ENCODE measurements at places on chromosomes 5 and 9.
A peak's percentile ranks its signal among the peaks of the same experiment; 100 is the strongest.

- no peak for DNase-seq
Measured at GRCh38 chr9:129619787-129620668, 873 bp downstream of the C9orf50 start.

DNA sequence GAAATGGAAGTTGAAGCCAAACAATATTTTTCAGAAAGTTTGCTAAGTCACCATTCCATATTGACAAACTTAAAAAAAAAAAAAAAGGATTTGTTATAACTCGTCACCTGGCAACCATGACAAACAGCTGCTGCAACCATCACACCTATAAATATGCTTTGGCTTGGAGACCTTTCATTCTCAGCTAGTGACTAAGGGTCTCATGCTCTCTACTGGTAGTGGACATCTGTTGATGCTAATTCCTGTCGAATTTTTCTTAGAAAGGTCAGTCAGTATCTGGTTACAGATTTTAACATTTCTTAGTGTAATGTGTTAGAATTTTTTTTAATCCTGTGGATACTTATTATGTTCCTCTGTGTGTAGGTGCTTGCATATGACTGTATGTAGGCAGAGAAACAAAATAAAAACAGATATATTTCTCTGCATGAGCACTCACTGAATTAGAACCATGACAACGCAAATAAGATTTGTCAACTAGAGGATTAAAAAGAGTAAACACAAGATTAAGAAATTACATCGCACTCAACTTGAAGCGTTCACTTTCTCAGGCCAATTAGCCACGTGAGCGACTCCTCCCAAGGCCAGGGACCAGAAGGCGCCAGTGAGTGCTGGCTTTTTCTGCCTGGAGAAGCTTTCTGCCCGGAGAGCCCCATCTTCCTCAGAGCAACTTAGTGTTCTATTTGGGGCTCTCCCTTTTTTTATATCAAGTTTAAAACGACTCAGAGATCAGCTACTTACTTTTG, 27.0 kb upstream of the ZNF622 start:
- DNase-seq: no peak

DNA sequence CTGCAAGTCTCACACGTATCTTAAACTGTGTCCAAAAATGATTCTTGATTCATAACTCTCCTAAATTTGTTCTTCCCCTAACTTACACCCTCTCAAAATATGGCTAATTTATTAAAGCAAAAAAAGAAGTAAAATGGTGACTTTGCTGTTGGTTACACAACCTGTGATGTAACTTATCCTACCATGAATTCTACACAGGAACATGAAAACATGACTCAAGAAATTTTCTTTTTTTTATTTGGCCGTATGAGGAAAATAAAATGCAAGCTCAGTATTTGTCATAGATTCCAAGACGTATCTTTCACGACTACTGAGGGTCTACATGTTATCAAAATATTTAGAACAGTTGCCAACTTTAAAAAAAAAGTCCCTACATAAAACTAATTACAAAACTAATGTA, 9.2 kb downstream of the LIFR start:
- no peak for DNase-seq

- no peak for DNase-seq
Measured at GRCh38 chr5:59615272-59615671, 278.3 kb downstream of the PDE4D start.

GRCh38 chr9:121662359-121662758, 10.9 kb downstream of the DAB2IP start:
- no peak for DNase-seq

- DNase-seq: no peak
Measured at GRCh38 chr5:178469975-178470759, 120.0 kb downstream of the COL23A1 start.

DNA sequence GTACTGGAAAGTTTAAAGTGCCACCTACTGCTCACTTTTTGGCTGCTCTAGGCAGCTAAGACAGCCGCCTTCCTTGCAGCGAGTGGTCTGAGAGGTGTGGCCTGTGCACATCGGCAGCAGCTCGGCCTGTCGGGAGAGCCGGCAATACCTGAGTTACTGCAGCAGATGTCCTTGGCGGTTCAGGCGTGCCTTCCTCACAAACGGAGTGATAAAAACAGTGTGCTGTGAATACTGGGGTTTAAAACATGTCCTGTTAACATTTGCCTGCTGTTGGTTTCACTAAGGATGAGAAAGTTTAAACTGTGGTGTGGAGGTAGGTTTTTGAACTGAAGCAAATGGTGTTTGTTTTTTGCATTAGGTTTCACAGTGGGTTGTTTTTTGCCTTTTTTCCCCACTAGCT, 12.9 kb downstream of the TRAF2 start:
- peak; percentile 48 for DNase-seq

DNA sequence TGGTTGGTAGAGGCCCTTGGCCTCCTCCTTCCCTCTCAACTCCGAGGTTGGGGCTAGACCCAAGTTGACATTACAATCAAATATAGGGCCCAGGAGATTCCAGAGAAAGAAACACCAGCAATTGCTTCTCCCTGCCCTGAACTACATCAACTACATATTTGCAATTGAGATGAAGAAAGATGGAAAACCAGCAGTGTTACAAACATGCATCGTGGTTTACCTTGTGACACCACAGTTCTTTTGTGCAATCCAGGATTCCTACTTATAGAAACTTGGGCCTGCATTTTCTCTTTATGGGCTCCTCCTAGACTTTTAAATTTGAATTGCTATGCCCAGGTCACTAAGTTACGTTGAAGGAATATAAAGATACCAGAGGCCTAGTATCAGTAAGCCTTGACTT, 126.7 kb downstream of the DCP2 start:
- DNase-seq: no peak

- DNase-seq: peak; percentile 43
Measured at GRCh38 chr9:124441291-124441690, 9.0 kb upstream of the ADGRD2 start.

DNA sequence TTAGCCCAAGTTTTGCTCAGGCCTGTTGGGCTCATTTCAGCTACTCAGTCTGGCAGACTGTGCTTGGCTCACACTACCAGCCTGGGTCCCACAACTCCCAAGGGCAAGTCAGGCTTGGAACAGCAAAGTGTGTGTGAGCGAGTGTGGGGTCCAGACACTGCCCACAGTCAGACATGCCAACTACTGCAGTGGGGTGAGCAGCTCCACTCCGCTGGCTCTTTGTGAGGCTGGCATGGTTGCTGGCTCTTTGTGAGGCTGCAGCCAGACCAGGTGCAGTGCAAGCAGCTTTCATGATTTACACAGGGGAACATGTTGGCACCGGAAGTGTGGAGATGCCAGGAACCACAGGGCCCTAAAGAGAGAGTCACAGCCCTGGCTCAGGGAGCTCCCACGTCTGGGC, 606.7 kb upstream of the FAM174A start:
- no peak for DNase-seq

GRCh38 chr9:79377339-79377855, 194.4 kb upstream of the TLE4 start:
- no peak for DNase-seq

DNA sequence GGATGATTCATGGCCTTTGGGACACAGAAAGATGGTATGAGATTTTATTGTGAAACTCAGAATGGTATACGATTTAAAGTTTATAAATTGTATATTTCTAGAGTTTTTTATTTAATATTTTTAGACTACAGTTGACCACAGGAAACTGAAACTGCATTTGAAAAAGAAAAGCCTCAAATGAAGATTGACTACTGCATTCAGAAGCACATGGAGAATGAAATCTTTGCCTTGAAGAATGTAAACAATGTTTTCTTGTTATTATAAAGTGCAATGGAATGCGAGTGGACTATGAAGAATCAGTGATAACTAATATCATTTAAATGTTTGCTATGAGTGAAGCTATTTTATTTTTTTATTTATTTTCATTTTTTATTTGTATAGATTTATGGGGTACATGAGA, 169.1 kb upstream of the CDH18 start:
- no peak for DNase-seq

DNA sequence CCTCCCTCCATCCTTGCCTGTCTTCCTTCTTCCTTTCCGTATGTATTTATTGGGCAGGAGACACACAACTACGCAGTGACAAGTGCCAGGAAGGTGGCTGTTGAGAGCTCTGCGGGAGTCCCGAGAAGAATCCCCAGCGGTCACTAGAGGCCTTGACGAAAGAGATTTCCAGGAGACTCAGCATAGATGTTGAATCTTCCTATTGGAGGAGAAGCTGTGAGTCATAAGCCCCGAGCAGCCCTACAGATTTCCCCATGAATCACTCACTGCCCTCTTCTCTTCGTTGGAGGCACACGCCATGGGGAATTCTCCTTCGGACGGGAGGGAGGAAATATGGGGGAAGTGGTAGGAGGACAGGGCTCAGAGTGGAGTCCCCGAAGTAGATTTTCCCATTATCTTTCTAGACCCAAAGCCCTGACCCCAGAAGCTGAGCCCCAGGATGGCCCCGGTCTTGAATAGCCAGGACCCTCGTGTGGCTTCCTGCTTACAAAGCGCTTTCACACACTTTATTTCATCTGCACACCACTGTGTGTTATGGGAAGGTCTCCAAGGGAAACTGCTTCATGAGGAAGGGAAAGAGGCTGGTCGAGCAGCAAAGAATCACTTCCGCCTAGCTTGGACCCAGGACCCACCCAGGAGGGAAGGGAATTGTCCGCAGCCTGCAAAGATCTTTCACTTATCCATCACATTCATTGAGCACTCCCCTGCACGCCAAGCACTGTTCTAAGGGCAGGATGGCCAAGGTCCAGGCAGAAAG, 12.7 kb downstream of the DUSP1 start:
- DNase-seq: no peak

DNA sequence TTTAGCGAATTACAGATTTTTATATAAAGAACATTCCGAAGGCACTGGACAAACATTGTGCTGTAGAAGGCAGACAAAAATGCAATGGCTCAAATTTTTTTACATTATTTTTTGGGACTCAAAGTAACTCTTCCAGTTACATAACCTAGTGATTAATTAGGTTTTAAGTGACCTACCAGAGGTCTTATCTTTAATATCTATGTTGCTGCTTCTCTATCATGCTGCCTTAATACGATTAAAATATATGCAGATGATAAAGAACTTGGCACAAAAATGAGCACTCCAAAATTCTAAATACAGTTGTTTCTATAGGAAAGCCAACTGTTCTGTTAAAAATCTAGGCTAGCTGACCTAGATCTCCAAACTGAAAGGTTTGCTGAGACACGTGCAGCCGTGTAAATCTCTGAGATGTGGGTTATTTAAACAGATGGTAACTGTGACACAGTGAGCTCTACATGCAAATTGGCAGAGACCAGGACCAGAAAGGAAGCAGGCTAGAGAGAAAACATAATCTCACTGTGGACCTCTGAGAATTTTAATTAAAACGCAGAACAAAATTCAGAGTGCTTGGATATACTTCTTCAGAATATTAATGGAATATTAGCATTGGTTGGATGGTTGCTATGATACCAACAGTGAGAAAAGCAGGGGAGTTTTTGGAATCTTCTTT, 56.2 kb downstream of the CAMK4 start:
- DNase-seq: no peak

DNA sequence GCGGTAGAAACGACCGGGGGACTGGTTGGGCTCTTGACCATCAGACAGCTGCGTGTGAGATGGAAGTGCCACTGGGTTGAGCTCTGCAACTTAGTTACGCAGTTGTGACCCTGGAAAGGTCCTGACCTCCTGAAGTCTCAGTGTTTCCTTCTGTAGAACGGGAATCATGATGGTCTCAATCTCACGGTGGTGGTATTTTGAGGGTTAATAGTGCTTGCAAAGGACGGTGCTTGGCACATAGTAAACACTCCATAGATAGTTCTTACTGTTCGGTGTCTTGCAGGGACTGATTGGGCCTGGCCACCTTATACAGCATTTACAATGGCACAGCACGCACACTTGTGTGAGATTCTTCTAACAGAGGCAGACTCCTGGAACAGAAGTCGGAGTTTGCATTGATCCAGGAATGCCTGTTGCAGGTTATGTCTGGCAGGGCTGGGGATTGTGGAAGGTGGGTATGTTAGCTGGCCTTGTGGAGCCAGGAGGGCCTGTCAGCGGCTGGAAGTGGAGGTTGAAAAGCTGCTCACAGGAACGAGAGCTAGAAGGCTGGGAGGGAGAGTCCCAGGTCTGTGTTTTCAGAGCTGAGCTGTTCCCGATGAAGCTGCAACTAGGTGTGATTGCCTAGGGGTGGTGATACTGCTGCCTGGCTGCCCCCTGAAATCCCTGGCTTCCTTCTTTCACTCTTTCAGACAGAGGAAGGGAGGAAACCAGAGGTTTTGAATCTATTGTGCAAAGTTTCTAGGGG, 962 bp upstream of the TXN start:
- peak; percentile 48 for DNase-seq

- DNase-seq: no peak
Measured at GRCh38 chr5:180159756-180160155, 49.3 kb downstream of the RASGEF1C start.

- DNase-seq: no peak
Measured at GRCh38 chr9:115649991-115650472, 503.6 kb upstream of the PAPPA start.

DNA sequence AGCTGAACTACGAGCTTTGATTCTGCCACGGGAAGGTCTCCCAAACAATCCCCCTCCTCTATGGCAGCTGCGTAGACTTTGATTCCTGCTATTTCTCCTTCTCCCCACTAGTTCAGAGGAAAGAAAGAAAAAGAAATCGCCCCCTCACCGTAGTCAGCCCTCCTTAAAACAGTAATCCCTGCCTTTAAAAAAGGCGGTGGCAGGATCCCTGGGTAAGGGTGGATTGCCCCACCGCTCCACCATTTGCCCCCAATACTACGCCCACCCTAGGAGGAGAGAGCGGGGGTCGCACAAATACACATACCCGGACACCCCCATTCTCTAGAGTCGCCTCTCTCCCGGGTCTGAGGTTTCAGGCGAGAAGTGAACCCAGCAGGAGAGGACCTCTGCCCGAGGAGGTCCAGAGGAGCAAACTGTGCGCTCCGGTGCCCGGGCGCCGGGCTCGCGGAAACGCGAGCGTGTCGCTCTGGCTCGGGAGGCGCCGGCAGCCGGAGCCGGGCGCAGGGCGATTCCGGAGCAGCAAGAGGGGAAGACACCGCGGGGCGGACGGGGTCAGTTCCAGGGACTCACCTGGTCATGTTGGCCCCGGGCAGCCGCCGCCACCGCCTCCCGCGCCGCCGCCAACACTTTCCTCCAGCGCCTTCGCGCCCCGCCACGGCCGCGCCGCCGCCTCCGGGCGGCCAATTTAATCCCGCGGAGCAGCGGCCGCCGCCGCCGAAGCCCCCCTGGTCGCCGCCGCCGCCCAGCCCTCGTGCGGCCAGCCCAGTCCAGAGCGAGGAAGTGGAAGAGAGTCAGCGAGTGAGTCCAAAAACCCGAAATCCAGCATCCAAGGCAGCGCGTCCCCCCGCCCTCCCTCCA, 1057.7 kb upstream of the DMAC1 start:
- no peak for DNase-seq

GRCh38 chr5:90017239-90017638, 392.3 kb downstream of the CETN3 start:
- DNase-seq: no peak

DNA sequence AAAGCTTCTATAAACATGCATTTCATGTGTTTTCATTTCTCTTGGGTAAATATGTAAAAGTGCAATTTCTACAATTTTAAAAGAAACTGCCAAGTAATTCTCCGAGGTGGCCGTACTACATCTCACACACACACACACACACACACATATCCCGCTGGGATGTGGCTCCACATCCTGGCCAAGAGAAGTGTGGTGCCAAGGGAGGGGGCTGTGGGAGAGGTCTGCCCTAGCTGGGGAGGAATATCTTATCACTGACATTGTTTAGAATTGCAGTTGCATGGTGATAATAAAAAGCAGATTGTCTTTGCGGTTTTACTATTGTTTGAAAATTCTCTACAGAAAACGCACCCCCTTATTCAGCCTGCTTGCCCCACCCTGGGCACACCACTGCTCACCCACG, 558.4 kb downstream of the BNC2 start:
- DNase-seq: no peak

Data from upper lobe of left lung (tissue), 6 donors.